Effector memory CD4-positive, alpha-beta T cell (primary cell): ENCODE measurements at places on chromosomes 5 and 9.
A peak's percentile ranks its signal among the peaks of the same experiment; 100 is the strongest.

GRCh38 chr5:669111-669841 is 23.9 kb downstream of the TPPP start:
- DNase-seq, result no peak

DNA sequence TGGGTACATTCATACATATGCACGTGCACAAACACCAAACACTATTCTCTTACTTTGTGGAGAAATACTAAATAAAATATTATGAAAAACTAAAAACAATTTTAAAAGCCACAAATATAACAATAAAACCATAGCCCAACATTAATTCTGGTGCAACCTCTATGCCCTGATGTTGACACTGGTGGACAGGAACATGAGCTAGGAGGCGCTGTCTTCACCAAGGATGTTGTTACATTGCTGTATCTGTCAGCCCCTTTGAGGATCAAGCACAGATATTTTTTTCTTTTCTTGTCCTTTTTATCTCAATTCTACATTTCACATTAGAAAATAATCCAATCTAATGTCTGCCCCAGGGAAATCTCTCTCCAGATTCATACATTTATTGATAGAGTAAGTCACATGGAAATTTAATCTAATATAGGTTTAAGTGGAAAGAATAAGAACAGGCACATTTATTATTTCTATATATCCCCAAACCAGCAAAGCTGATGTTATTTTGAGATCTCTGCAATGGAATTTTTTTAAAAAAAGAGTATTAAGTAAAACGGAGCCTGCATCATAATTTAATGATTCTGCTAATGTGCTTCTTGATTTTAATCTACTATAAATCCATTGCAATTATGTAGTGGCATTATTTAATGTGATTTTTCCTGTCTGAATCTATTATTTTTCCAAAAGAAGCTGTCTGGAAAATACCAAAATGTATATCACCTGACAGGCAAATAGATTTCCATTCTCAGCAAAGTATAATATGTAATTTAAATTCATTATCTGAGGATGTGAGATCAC is 716.5 kb downstream of the MTRR start:
- DNase-seq, result no peak

DNA sequence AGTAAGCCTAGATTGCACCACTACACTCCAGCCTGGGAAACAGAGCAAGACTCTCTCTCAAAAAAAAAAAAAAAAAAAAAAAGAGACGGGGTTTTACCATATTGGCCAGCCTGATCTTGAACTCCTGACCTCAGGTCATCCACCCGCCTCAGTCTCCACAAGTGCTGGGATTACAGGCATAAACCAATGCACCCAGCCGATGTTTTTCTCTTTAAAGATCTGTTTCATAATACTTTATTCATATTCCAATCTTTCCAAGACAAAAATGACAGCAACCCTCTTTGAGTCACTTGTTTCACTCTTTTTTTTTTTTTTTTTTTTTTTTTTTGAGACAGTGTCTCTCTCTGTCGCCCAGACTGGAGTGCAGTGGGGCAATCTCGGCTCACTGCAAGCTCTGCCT is 13.6 kb upstream of the LMNB1 start:
- no peak for DNase-seq

GRCh38 chr9:80025796-80026520 is 454.2 kb downstream of the TLE4 start:
- DNase-seq, result no peak

DNA sequence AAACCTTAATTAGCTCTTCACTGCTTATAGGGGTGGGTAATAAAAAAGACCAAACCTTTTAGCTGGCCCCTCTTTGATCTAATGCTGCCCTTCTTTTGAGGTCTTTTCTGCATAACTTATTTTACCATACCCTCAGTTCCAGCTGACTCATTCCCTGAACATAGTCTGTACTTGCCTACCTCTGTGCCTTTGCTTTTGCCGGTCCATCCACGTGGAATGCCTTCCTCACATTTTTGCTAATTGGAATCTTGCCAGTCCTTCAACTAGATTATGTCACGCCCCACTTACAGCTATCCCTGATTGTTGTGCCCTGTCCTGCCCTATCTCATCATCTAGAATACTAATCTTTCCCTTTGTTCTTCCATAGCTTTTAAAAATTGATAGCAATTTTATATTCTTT is 44.2 kb downstream of the FAF2 start:
- DNase-seq, result no peak

- DNase-seq, result no peak
These were observed 27.0 kb upstream of the TMOD1 start for GRCh38 chr9:97474372-97474925.

DNA sequence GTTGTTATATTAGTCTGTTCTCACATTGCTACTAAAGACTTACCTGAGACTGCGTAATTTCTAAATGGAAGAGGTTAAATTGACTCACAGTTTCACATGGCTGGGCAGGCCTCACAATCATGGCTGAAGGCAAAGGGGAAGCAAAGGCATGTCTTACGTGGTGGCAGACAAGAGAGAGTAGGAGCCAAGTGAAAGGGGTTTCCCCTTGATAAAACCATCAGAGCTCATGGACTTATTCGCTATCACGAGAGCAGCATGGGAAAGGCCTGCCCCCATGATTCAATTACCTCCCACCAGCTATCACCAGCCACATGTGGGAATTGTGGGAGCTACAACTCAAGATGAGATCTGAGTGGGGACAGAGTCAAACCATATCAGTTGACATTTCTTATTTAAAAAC is 374.5 kb upstream of the RORB start:
- no peak for DNase-seq

GRCh38 chr5:17329571-17329970 is 112.1 kb downstream of the BASP1 start:
- DNase-seq, result no peak

- DNase-seq, result no peak
These were observed 2.0 kb downstream of the GLIS3 start for GRCh38 chr9:4297786-4298254.

DNA sequence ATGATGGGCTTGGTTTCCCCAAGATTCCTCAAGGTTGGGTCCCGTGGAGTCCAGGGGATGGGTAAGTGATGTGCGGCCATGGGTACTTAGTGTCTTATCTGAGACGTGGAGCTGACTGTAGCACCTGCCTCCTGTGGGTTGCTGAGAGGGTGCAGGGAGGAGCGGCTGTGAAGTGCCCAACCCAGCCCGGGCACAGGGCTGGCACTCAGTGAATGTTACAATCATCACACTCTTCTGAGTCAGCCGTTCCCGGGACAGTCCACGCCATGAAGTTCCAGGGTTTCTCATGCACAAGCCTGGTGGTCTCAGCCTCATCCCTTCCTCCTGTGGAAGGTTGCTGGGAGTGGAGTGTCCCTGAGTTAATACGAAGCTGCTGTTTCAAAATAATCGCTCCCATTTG is 29.1 kb downstream of the NTNG2 start:
- no peak for DNase-seq

- no peak for DNase-seq
These were observed 16.5 kb downstream of the RICTOR start for GRCh38 chr5:39057734-39058133.

DNA sequence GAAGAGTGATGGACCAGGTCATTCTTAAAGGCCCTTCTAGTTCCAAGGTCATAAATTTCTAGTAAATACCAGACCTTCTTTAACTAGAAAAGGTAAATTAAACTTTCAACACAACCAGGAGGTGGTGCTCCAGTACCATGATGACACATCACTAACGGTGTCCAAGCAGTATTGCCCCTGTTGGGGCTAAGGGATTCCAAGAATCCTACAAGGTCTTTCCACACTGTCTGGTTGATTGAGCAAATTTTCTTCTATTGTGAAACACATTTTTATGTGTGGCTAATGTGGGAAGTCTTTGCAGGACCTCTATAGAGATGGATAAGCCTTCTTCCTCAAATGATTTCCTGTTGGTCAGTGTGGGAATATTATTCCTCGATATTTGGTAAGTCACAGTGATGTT is 459.6 kb upstream of the PAPPA start:
- DNase-seq, result no peak

DNA sequence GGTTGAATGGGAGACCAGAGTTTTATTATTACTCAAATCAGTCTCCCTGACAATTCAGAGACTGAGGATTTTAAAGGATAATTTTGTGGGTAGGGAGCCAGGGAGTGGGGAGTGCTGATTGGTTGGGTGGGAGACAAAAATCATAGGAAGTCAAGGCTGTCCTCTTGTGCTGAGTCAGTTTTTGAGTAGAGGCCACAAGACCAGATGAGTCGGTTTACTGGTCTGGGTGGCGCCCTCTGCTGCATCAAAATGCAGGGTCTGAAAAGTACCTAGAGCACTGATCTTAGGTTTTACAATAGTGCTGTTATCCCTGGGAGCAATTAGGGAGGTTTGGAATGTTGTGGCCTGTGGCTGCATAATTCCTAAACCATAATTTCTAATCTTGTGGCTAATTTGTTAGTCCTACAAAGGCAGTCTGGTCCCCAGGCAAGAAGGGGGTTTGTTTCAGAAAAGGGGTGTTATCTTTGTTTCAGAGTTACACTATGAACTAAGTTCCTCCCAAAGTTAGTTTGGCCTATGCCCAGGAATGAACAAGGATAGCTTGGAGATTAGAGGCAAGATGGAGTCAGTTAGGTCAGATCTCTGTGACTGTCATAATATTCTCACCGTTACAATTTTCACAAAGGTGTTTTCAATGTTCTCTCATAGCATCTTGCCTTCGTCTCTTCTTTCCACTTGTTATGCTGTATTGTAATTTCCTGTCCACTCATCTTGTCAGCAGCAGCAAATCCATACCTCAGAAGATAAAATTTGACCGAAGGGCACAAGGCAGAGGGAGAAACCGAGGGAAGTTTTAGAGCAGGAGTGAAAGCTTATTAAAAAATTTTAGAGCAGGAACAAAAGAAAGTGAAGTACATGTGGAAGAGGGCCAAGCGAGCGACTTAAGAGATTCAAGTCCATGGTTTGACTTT is 59.2 kb upstream of the CLINT1 start:
- DNase-seq, result peak; percentile 22

DNA sequence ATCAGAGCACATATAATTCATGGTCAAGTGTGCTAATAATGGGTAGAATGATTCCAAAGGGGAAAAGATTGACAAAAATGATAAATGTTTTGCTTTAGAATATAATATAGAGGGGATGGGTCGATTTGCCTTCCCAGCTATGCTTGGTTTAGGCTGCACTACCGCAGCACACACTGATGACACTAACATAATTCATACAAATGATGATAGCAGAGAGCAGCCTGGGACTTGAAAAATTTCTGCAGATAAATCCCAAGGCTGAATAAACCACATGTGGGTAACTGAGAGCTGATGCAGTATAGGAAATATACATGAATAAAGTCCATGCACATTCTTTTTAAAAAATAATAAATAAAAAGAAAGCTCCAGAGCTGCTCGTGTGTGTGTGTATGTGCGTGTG is 54.5 kb downstream of the EFNA5 start:
- DNase-seq, result no peak

- DNase-seq, result no peak
These were observed 85.1 kb upstream of the TLX3 start for GRCh38 chr5:171223927-171224326.

- DNase-seq, result peak; percentile 60
These were observed at the start of gene STOM for GRCh38 chr9:121369595-121370265. STOM (minus strand) TSS chr9:121370250; CDS start chr9:121370187, 63 bp downstream.

DNA sequence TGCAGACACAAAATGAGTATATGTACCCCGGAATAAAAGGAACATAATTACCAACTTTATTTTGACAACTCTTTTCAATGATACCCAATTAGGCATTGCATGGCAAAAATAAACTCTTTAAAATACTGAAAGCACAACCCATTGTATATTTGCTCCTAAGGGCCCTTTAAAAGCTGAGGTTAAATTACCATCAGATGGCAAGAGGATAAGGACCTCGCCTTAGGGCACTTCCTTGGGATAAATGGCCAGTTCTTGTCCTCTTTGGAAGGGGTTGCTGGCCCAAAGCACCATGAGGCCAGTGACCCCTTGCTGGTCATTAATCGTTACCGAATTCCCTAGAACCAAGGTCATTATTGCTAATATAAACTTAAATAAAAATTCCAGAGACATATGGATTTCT is 46.0 kb downstream of the EBF1 start:
- no peak for DNase-seq

DNA sequence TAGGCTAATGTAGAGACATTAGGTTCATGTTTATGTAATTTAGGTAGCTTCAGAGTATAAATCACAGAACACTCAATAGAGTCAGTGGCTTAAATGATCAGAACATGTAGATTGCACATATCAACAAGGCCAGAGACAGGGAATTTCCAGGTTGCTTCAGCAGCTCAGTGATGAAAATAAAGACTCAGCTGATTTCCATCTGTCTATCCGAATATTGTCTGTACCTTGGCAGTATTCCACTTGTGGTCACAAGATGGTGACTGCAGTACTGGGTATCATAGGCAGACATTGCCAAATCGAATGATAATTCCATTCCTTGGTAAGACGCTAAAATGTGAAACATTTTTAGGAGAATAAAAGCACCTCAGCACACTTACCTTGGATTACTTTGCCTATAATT is 702.2 kb downstream of the MAT2B start:
- DNase-seq, result no peak
